ENCODE measurements at places on chromosomes 5 and 9. TPM values are rescaled to one million over a fixed set of nuclear protein-coding genes. Genes with fewer than 3 reads are reported as not detected.

FSTL4 gene
- 0.60 TPM for total RNA-seq

TSSK1B gene
- 0.60 TPM for total RNA-seq

EIF4E1B gene
- not detected for total RNA-seq

LCN1 gene
- total RNA-seq, result not detected

PCDHA4 gene
- total RNA-seq, result 25.2 TPM

TICAM2 gene
- not detected for total RNA-seq
